Spleen (tissue), 13 donors: ENCODE measurements at places on chromosomes 12 and 14. TPM values are rescaled to one million over a fixed set of nuclear protein-coding genes. Genes with fewer than 3 reads are reported as not detected.

DNA sequence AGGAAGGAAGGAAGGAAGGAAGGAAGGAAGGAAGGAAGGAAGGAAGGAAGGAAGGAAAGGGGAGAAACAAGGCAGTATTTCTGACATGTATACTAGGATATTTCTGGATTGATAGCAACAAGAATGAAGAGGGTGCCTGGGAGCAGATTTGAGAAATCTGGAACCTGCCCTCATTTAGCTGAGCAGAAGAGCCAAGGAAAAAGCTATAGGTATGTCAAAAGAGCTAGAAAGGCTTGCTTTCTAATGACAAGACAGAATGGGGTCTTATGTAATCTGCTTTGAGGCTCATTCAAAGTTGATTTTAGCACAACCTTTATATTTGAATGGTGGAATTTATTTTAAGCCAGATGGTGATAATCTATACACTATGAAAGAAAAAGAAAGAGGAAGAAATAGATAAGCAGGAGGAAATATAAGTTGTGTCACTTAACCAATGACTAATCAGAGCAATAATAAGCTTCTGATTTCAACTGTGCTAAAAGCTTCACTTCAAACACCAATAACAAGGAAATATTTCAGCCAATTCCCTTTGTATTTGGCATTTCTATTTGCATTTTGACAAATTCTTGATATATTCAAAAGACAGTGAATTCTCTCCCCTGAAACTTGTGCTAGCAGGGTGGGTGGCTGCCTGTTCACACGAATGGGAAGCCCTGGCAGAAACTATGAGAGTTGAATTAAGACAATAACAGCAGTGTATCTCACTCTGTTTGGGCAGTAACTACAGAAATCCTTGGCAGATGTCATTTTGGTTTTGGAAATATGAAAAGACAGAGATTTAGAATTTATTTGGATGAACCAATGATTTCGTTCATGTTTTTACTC lies 76.3 kb upstream of the FLRT2 start:
- H3K4me1 ChIP-seq, result no peaks in the 10 kb centered on the region
- no peak overlapping the region for H3K4me3 ChIP-seq
- H3K36me3 ChIP-seq, result no peaks in the 10 kb centered on the region
- no peak overlapping the region for H3K27ac ChIP-seq

MTRFR gene
- 18.0 TPM for total RNA-seq

CCDC175 gene
- total RNA-seq, result not detected

DNA sequence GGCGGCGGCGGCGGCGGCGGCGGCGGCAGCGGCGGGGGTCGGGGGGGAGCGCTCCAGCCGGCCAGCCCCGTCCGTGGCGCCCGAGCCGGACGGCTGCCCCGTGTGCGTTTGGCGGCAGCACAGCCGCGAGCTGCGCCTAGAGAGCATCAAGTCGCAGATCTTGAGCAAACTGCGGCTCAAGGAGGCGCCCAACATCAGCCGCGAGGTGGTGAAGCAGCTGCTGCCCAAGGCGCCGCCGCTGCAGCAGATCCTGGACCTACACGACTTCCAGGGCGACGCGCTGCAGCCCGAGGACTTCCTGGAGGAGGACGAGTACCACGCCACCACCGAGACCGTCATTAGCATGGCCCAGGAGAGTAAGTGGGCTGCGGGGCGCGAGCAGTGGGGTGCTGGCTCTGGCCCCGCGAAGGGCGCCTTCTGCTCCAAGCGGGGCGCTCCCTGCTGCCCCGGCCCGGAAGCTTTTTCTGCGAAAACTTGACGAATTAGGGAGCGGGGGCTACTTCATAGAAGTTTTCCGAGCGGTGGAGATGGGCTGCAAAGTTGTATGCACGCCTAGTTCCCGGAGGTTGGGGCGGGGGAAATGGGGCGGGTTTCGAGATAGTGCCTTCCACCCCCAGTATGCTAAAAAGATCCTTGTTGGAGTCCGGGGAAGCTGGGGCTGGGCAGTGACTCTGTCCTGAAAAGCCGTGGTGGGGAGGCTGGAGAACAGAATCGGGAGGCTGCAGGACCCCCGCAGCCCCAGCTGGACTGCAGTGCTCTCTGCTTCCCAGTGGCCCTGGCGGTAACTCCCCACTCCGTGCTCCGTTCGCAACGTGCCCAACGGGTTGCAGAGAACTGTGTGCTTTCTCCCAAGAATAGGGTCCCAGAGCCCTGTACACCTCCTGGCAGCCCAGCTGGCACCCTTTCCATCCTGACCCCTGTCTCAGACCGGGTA lies 751 bp downstream of the GDF11 start:
- H3K27me3 ChIP-seq, result no peaks in the 10 kb centered on the region
- peaks cover 50% of the 10 kb centered on the region for H3K4me1 ChIP-seq
- H3K36me3 ChIP-seq, result no peaks in the 10 kb centered on the region
- peak overlapping the region; percentile 79 for H3K27ac ChIP-seq

DNA sequence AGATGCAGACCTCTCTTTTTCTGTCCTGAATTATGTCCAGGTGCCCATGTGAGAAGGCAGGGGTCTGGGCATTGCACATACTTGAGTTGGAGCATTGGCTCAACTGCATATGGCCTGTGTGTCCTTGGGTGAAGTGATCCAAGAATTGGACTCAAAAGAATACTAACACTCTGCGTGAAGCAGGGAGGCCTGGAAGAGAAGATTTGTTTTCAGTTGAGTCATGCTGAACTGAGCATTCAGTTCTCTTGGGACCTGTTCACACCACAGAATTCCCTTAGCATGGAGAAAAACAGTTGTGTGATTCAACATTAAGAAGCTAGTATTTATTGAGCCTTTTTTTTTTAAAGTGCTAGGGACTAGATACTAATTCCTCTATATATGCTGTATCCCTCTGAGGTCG lies 164.7 kb upstream of the TBX3 start:
- no peaks in the 10 kb centered on the region for H3K4me1 ChIP-seq
- H3K27me3 ChIP-seq, result no peaks in the 10 kb centered on the region
- H3K36me3 ChIP-seq, result no peaks in the 10 kb centered on the region
- H3K27ac ChIP-seq, result no peak overlapping the region
- H3K4me3 ChIP-seq, result no peak overlapping the region
- no peak for DNase-seq

DNA sequence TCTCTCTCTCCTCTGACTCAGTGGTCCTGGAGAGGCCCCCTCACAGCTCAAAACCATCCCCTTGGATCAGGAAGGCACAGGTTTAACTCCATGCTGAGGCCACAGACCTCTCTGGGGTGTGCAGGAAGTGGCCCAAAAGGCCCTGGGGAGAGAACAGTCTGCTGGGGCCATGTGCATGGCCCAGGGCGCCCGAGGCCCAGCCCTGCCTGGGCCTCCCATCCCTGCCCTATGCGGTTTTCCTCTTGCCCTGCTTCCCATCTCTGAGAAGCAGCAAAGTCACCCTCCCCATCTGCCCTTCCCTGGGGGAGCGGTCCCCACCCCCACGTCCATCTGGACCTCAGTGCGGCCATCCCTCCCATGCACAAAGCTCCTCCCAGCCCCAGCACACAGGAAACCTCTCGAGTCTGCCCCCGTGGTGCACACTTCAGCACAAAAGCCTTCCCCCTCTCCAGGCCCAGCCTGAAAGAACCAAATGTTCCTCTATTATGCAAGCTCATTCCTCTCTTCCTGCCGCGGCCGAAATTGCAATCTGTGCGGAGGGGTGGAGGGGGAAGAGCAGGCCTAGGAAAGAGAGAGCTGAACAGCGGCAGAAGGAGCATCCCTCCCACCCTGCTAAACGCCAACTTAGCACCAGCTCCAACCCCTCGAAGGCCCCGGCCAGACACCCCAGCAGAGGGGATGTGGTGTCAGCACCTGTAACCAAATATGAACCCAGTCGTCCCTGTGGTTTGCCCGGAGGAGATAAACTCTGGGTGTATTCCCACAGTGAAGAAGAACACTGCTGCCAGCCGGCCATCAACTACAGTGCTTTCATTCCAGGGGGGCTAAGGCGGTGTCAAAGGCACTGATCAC lies 108.5 kb downstream of the SCARB1 start:
- peak overlapping the region; percentile 71 for H3K27ac ChIP-seq
- H3K4me1 ChIP-seq, result peaks cover 20% of the 10 kb centered on the region
- DNase-seq, result peak; percentile 84
- H3K4me3 ChIP-seq, result no peak overlapping the region

DNA sequence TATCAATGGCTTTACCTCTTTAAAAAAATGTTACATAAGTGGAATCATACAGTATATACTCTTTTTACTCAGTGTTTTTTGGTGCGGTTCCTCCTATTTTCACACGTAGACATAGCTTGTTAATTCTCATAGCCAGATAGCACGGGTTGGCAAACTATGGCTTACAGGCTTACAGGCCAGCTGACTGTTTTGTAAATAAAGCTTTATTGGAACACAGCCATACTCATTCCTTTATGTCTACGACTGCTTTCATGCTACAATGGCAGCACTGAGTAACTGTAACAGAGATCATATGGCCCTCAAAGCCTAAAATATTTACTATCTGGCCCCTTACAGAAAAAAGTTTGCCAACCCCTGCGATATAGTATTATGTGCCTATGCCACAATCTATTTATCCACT lies 5.8 kb upstream of the DAAM1 start:
- no peaks in the 10 kb centered on the region for H3K36me3 ChIP-seq
- H3K4me3 ChIP-seq, result no peak overlapping the region
- H3K4me1 ChIP-seq, result peaks cover 6% of the 10 kb centered on the region
- no peak for DNase-seq
- H3K27me3 ChIP-seq, result no peaks in the 10 kb centered on the region

GRCh38 chr12:66195242-66195641 lies 6.2 kb downstream of the IRAK3 start:
- no peaks in the 10 kb centered on the region for H3K36me3 ChIP-seq
- no peak for DNase-seq
- H3K27ac ChIP-seq, result no peak overlapping the region
- no peaks in the 10 kb centered on the region for H3K27me3 ChIP-seq
- no peak overlapping the region for H3K4me3 ChIP-seq
